ENCODE measurements at places on chromosomes 3 and 15. TPM values are rescaled to one million over a fixed set of nuclear protein-coding genes. Genes with fewer than 3 reads are reported as not detected.

The C2CD4A gene
- not detected for total RNA-seq

The PDE8A gene
- 19.8 TPM for total RNA-seq

The SEC61A1 gene
- 209 TPM for total RNA-seq

The NPAP1 gene
- total RNA-seq: not detected

The PATL2 gene
- 0.98 TPM for total RNA-seq

The CDCP1 gene
- 27.4 TPM for total RNA-seq

The TTC14 gene
- 20.1 TPM for total RNA-seq

The SLC51B gene
- total RNA-seq: not detected

The PRICKLE2 gene
- 32.0 TPM for total RNA-seq

The ROPN1 gene
- total RNA-seq: not detected

The ERC2 gene
- under 0.01 TPM for total RNA-seq

The SEMA5B gene
- total RNA-seq: not detected

The WDR93 gene
- not detected for total RNA-seq

The PEX5L gene
- total RNA-seq: 0.39 TPM

The CNOT10 gene
- 19.1 TPM for total RNA-seq

The CTXN2 gene
- total RNA-seq: not detected

Data from subcutaneous preadipocyte (primary cell).